Activated naive CD8-positive, alpha-beta T cell treated with anti-CD3 and anti-CD28 coated beads for 36 hours (primary cell): ENCODE measurements at places on chromosomes 3 and 15.

DNA sequence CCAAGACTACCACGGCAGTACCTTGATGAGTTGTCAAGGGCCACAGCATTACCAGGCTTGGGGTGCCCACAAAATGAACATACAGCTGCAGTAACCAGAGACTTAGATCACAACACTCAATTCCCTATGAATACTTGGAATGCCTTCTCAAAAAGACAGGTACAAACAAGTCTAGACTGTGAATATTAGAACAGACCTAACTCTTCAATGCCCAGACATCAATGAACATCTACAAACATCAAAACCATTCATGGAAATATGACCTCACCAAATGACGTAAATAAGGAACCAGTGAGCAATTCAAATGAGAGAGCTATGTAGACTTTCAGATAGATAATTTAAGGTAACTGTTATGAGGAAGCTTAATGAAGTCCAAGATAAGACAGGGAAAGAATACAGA, 185.1 kb upstream of the POU1F1 start:
- H3K4me1 ChIP-seq = no peaks in the 10 kb centered on the region
- H3K4me3 ChIP-seq = no peak overlapping the region
- H3K27me3 ChIP-seq = no peaks in the 10 kb centered on the region
- H3K27ac ChIP-seq = no peak overlapping the region
- no peak for DNase-seq

DNA sequence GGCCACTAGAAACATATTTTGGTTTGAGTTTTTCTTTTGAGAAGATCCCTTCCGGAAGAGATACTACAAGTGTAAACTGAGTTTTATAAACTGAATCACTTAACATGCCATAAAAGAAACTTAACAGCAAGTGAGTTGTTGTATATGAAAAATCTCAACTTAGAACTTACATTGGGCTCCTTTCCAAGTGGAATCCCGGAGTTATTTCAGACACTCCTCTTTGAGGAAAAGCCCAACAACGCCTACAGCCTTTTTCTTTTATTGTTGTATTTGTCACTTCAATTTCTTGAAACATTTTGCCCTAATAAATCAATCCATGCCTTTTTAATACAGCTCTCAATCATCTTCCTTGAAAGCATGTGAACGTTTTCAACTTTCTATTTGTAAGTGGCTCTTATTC, 137.3 kb downstream of the FEZF2 start:
- DNase-seq = no peak
- peaks cover 12% of the 10 kb centered on the region for H3K27me3 ChIP-seq
- no peaks in the 10 kb centered on the region for H3K36me3 ChIP-seq

- H3K4me1 ChIP-seq = peaks cover 4% of the 10 kb centered on the region
- no peak for DNase-seq
- peaks cover 16% of the 10 kb centered on the region for H3K27me3 ChIP-seq
- peaks cover 1% of the 10 kb centered on the region for H3K36me3 ChIP-seq
These were observed 26.3 kb downstream of the GABRR3 start for GRCh38 chr3:98008855-98009254.

GRCh38 chr3:160948273-160948672, 156.9 kb downstream of the B3GALNT1 start:
- H3K27ac ChIP-seq = no peak overlapping the region
- H3K4me3 ChIP-seq = no peak overlapping the region
- no peaks in the 10 kb centered on the region for H3K36me3 ChIP-seq

DNA sequence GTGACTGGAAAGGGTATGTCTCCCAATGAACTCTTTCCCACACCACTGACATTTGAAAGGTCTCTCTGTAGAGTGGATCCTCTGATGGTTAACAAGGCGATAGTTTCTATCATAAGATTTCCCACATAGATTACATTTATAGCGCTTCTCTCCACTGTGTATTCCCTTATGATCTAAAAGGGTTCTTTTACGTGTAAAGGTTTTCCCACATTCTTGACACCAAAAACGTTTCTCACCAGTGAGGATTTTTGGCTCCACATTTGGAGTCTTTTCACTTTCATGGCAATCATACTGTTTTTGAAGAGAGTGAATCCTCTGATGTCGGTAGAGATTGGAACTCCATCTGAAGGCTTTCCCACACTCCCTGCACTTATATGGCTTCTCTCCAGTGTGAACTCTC, 30.5 kb downstream of the ZNF445 start:
- H3K4me3 ChIP-seq = no peak overlapping the region
- peaks cover 7% of the 10 kb centered on the region for H3K4me1 ChIP-seq
- no peak for DNase-seq
- H3K27me3 ChIP-seq = no peaks in the 10 kb centered on the region
- no peak overlapping the region for H3K27ac ChIP-seq

DNA sequence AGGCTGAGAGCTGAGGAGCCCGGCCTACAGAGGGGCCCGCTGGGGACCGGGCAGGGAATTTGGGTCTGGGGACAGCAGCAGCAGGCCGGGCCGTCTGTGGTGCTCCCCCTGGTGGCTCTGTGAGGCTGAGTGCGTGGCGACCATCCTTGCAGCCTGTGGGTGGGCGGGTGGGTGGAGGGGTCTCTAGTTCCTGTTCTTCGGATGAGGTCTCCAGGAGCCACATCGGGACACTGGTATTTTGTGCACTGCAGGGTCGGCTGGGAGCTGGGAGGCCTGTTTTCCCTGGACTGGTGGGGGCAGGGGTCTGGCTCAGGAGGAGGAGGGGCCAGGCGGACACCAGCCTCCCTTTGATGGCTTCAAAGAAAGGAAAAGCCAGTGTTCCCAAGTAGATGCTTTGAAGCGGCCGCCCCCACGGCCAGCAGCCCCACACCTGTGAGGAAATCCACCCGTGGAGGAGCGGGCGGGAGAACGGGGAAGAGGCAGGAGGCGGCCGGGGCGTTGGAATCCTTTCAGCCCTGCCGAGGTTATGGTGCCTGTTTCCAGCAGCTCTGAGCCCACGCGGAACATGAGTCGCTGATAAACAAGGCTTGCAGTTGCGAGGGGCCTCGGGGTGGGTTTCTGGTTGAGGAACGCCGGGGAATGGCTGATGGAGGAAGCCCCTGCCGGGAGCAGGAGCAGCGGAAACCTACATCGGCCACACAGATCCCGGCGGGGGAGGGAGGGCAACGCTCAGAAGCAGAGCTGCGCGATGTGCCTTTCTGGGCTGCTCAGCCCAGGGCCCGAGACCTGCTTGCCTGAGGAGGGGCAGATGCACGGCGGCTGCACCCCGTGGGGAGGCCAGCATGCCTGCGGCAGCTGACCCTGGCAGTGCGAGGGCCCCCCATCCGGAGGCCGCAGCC, 154.3 kb downstream of the NSMCE3 start:
- H3K27ac ChIP-seq = no peak overlapping the region
- peak; percentile 23 for DNase-seq
- H3K4me1 ChIP-seq = peaks cover 12% of the 10 kb centered on the region
- no peaks in the 10 kb centered on the region for H3K27me3 ChIP-seq

DNA sequence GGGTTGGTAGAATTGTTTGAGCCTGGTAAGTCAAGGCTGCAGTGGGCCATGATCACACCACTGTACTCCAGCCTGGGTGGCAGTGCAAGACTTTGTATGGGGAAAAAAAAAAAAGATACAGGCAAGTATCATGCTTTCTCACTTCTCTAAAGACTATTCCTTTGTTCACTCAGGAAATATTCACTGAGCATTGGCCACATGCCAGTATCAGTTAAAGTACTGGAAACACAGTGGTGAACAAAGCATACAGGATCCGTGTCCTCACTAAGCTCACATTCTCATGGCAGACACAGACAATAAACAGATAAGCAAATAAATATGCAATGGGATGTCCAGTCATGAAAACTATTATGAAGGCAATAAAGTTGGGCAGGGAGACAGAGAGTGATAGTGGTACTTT, 5.1 kb upstream of the MTHFS start:
- H3K4me1 ChIP-seq = peaks cover 27% of the 10 kb centered on the region
- peaks cover 26% of the 10 kb centered on the region for H3K36me3 ChIP-seq
- DNase-seq = no peak
- no peak overlapping the region for H3K27ac ChIP-seq

DNA sequence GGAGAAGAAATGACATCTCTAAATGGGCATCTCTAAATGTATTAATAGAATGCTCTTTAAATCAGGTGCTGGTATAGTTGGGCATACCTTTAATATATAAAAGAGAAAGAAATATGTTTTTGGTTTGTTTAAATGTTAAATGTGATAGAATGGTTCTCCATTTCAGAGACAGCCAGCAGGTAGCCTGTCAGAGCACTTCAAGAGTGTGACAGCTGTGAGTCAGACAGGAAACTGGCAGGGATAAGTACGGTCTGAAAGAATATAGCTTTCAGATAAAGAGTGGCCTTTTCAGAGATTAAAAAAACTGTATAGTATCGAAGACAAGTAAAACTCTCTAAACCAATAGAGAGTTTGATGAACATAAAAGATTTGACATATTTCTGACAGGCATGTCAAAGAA, 654.1 kb downstream of the IGSF11 start:
- H3K36me3 ChIP-seq = no peaks in the 10 kb centered on the region
- no peaks in the 10 kb centered on the region for H3K27me3 ChIP-seq
- no peaks in the 10 kb centered on the region for H3K4me1 ChIP-seq
- H3K27ac ChIP-seq = no peak overlapping the region
- no peak overlapping the region for H3K4me3 ChIP-seq
- DNase-seq = no peak

GRCh38 chr15:68962465-68962864, 32.1 kb downstream of the SPESP1 start:
- no peak for DNase-seq
- H3K4me1 ChIP-seq = no peaks in the 10 kb centered on the region
- H3K27me3 ChIP-seq = peaks cover 40% of the 10 kb centered on the region
- H3K4me3 ChIP-seq = no peak overlapping the region
- no peaks in the 10 kb centered on the region for H3K36me3 ChIP-seq

GRCh38 chr15:66747886-66748707, 46.1 kb downstream of the SMAD6 start:
- H3K27me3 ChIP-seq = no peaks in the 10 kb centered on the region
- no peak overlapping the region for H3K27ac ChIP-seq
- H3K4me3 ChIP-seq = no peak overlapping the region

GRCh38 chr15:62795171-62795570, 247.4 kb upstream of the TPM1 start:
- H3K4me1 ChIP-seq = no peaks in the 10 kb centered on the region
- H3K27me3 ChIP-seq = no peaks in the 10 kb centered on the region
- DNase-seq = no peak
- no peak overlapping the region for H3K4me3 ChIP-seq
- H3K27ac ChIP-seq = no peak overlapping the region

DNA sequence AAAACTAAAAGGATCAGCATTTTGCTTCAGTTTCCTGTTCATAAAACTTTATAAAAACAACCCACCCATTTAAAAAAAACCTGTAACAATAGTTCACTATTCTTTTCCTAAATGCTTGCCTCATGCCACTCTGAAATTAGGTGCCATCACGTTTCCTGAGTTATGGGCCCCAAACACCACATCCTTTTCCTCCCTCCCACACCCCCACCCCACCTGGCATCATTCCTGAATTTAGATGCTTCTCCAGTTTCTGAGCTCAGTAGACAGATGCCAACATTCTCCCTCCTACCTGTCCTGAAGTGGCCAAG, 11.9 kb upstream of the ARHGEF3 start:
- no peaks in the 10 kb centered on the region for H3K36me3 ChIP-seq
- no peaks in the 10 kb centered on the region for H3K27me3 ChIP-seq
- peaks cover 61% of the 10 kb centered on the region for H3K4me1 ChIP-seq
- H3K4me3 ChIP-seq = no peak overlapping the region

DNA sequence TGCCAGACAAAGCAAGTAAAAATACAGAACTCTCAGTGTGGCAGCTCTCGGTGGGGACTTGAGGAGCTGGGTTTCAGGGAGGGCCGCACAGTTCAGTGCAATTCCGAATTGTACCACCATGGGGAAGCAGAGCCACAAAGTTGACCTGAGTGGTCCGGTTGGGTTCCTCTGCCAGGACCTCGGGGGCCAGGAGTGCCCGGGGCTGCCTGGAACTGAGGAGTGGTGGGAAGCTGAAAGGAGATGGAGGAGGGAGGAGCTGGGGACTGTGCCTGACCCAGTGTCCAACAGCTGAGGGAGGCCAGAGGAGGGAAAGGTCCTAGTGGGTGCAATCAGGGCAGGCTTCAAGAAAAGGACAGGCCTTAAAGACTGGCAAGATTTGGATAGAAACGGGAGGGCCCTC, 32.2 kb upstream of the TRH start:
- H3K36me3 ChIP-seq = no peaks in the 10 kb centered on the region
- DNase-seq = peak; percentile 36
- H3K4me1 ChIP-seq = no peaks in the 10 kb centered on the region
- H3K27ac ChIP-seq = no peak overlapping the region
- no peak overlapping the region for H3K4me3 ChIP-seq
- H3K27me3 ChIP-seq = peaks cover 3% of the 10 kb centered on the region

DNA sequence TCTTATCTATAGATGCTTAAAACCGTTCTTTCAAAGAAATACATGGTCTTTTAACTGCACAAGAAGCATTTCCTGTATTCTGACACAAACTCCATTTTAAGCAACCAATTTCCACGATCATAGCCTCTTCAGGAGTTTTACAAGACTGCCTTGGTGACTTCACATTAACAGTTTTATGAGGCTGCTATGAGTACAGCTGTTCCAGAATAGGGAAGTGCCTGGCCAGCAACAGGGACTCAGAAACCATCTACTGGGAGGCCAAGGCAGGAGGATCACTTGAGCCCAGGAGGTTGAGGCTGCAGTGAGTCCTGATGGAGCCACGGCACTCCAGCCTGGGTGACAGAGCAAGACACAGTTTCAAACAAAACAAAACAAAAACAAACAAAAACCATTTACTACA, 78.4 kb downstream of the B3GNT5 start:
- H3K27ac ChIP-seq = no peak overlapping the region
- H3K4me1 ChIP-seq = peaks cover 30% of the 10 kb centered on the region
- H3K27me3 ChIP-seq = no peaks in the 10 kb centered on the region
- peaks cover 2% of the 10 kb centered on the region for H3K36me3 ChIP-seq

DNA sequence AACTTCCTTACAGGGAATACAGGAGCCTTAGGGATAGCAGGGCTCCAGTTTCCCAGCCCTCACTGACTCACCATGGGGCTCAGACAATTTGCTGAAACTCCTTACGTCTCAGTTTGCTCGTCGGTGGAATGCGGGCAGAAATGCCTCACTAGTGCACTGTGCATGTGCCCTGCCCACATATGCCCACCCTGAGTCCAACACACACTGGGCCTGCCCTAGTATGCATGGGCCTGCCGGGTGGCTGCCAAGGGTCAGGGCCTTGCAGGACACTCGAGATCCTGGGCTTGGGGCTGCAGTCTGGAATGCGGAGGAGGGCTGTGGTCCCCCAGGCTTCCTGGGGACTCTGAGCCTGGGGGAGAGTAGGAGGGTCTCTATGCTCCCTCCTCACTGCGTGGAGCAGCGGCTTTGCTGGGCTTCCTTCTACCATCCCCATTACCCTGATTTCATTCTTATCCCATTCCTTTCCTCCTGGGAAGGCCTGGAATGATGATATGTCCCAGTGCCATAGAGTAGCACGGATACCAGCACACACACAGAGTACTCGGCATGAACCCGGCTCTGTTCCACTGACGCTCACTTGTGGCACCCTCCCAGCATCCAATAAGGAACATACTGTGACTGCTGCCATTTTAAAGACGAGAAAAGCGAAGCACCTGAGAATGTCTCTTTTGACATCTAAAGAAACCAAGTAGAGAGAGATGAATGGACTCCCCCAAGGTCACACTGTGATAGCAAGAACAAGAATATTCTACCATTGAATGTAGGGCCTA, 124.2 kb downstream of the ASB7 start:
- no peaks in the 10 kb centered on the region for H3K36me3 ChIP-seq
- H3K4me3 ChIP-seq = no peak overlapping the region
- peaks cover 3% of the 10 kb centered on the region for H3K27me3 ChIP-seq
- H3K4me1 ChIP-seq = no peaks in the 10 kb centered on the region
- no peak for DNase-seq
